ENCODE measurements at places on chromosomes 2 and 18. TPM values are rescaled to one million over a fixed set of nuclear protein-coding genes. Genes with fewer than 3 reads are reported as not detected.

Gene LRATD1
- 0.03 TPM for total RNA-seq

Gene WNT6
- total RNA-seq, result 0.10 TPM

Gene GAL3ST2
- total RNA-seq, result 0.28 TPM

Gene LAMA1
- not detected for total RNA-seq

Gene GRHL1
- 0.79 TPM for total RNA-seq

Gene CNNM4
- total RNA-seq, result 19.7 TPM

Gene RAB6C
- total RNA-seq, result not detected

Gene STPG4
- 0.12 TPM for total RNA-seq

Gene EVX2
- not detected for total RNA-seq

Gene GALM
- total RNA-seq, result 18.5 TPM

Gene TUBA3E
- total RNA-seq, result not detected

Data from A549 treated with CpdA at 1 μM for 4 hours (cell line).